Body of pancreas (tissue), 4 donors: ENCODE measurements at places on chromosomes 12 and 14. TPM values are rescaled to one million over a fixed set of nuclear protein-coding genes. Genes with fewer than 3 reads are reported as not detected.

DENND5B gene
- total RNA-seq = 8.8 TPM

BTG1 gene
- total RNA-seq = 53.7 TPM

NFATC4 gene
- 11.9 TPM for total RNA-seq

PRH2 gene
- total RNA-seq = not detected

FAM90A1 gene
- total RNA-seq = 0.26 TPM

SLC35F4 gene
- total RNA-seq = not detected

DEGS2 gene
- 7.3 TPM for total RNA-seq

SDR9C7 gene
- total RNA-seq = not detected

AKAP3 gene
- 8.2 TPM for total RNA-seq

RCOR1 gene
- total RNA-seq = 6.3 TPM

TPH2 gene
- 0.26 TPM for total RNA-seq

BCL2L2 gene
- 73.2 TPM for total RNA-seq

KITLG gene
- 4.9 TPM for total RNA-seq

DNA sequence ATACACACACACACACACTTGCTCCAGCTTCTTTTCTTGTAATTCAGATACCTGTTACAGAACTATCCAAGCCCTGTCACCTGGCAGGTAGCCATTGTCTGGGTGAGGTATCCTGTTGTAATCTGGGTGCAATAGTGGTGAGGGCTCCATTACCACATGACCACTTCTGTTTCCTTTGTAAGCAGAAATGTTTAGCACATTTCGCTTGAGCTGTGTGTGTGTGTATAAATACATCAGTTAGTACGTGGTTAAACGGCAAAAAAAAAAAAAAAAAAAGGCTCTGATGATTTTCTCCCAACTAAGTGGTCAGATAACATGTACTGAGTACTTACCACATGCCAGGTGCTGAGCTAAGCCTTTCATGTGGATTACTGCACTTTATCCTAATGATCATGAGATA, 129.3 kb upstream of the SSTR1 start:
- DNase-seq = peak; percentile 14
- no peaks in the 10 kb centered on the region for H3K27me3 ChIP-seq
- no peak overlapping the region for H3K27ac ChIP-seq
- H3K4me1 ChIP-seq = no peaks in the 10 kb centered on the region

DNA sequence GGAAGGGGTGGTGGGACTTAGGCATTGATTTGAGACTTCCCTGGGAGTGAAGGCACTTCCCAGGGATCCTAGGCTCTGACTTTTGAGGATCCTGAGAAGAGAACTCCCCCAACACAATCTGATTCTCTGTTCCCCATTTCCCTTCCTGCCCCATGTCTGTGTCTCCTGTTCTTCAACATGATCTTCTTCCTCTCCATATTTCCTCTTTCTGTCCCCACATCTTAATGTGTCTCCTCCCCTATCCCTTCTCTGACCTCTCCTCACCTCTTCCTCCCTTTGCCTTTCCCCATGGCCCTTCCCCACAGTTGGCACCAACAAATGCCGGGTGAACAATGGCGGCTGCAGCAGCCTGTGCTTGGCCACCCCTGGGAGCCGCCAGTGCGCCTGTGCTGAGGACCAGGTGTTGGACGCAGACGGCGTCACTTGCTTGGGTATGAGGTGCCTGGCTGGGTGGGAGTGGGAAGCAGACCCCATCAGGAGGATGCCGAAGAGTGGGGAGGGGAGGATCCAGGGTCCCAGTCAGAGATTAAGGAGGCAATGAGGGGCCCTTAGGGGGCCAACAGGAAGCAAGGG, 15.2 kb upstream of the LRP1-AS start:
- H3K4me3 ChIP-seq = no peak overlapping the region
- no peaks in the 10 kb centered on the region for H3K4me1 ChIP-seq
- H3K36me3 ChIP-seq = peaks cover 1% of the 10 kb centered on the region
- H3K27ac ChIP-seq = no peak overlapping the region

DNA sequence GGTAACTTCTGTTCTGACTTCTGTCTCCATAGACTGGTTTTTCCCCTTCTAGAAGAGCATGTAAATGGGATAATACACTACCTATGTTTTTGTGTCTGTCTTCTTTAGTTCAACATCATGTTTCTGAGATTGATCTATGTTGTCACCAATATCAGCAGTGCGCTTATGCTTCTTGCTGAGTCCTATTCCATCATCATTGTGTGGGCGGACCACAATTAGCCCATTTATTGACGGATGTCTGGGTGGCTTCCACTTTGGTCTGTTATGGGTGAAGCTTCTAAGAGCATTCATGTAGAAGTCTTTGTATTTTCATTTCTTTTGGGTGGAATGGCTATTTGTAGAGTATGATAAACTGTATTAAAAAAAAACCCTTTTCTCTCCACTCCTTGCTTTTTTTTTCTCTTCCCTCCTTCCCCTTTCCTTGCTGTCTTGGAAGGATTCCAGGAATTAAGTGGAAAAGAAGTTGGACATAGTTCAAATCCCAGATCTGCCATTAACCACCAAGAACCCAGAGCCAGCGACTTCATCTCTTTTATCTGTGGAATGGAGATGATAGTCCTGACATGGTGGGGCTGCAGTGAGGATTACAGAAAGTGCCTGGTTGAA, 7.0 kb upstream of the SERPINA1 start:
- DNase-seq = no peak
- no peaks in the 10 kb centered on the region for H3K27me3 ChIP-seq
- peaks cover 54% of the 10 kb centered on the region for H3K4me1 ChIP-seq
- H3K27ac ChIP-seq = no peak overlapping the region
- no peak overlapping the region for H3K4me3 ChIP-seq
- H3K36me3 ChIP-seq = no peaks in the 10 kb centered on the region

DNA sequence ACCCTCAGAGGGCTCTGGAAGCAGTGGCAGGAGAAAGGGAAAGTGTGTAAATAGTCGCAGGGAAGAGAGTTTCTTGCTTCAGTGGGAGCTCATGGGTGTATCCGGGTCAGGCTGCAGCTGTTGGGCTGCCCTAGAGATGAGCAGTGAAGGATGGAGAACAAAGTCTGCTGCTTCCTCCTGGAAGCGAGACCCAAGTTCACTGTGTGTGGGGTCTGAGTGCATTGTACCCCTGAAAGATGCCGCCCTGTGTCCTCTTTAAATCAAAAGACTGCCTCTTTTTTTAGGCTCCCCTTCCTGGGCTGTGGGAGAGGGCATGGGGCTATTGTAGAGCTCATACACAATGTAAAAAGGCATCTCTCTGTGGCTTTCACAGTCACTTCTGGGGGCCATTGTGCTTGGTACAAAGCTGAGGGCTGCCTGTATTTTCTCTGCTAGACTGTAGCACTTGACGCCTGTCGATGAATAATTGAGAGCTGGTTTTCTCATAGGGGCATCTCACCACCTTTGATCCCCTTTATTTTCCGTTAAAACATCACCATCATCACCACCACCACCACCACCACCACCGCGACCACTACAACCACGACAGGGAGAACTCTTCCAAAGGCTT, 16.7 kb downstream of the CHST11 start:
- no peak overlapping the region for H3K27ac ChIP-seq
- DNase-seq = no peak
- H3K4me1 ChIP-seq = no peaks in the 10 kb centered on the region
- no peak overlapping the region for H3K4me3 ChIP-seq
- no peaks in the 10 kb centered on the region for H3K36me3 ChIP-seq

GRCh38 chr12:66240096-66240820, 51.2 kb downstream of the IRAK3 start:
- no peak for DNase-seq
- H3K36me3 ChIP-seq = no peaks in the 10 kb centered on the region
- no peak overlapping the region for H3K4me3 ChIP-seq
- H3K4me1 ChIP-seq = no peaks in the 10 kb centered on the region

- no peaks in the 10 kb centered on the region for H3K27me3 ChIP-seq
- peaks cover 18% of the 10 kb centered on the region for H3K36me3 ChIP-seq
- no peak for DNase-seq
- no peak overlapping the region for H3K27ac ChIP-seq
- no peak overlapping the region for H3K4me3 ChIP-seq
Measured at GRCh38 chr12:120457133-120457532, 10.9 kb downstream of the GATC start.

DNA sequence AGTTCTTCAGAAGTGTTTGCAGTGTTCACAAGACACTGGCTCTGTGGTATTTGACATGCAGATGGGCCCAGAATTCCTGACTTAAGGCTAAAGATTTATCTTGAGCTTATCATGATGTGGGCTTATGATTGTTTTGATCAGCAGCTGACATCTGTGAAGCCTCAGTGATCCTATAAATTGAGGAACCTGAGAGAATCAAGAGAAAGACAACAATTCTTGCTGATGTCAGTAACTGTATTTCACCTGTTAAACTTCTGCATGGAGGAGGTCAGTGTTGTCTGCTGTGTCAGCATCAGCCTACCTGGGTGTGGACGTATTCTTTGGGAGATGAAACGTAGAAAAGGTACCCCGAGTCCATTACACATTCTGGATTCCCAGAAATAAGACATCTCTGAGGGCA, 33.3 kb downstream of the TRAF3 start:
- DNase-seq = no peak
- H3K27me3 ChIP-seq = no peaks in the 10 kb centered on the region
- H3K4me3 ChIP-seq = no peak overlapping the region
- H3K27ac ChIP-seq = no peak overlapping the region

- no peak for DNase-seq
- H3K27me3 ChIP-seq = no peaks in the 10 kb centered on the region
- no peak overlapping the region for H3K27ac ChIP-seq
- H3K4me3 ChIP-seq = no peak overlapping the region
- H3K4me1 ChIP-seq = no peaks in the 10 kb centered on the region
- H3K36me3 ChIP-seq = no peaks in the 10 kb centered on the region
Measured at GRCh38 chr14:92368001-92368400, 45.0 kb downstream of the SLC24A4 start.

- H3K27me3 ChIP-seq = no peaks in the 10 kb centered on the region
- H3K4me3 ChIP-seq = no peak overlapping the region
- peak overlapping the region; percentile 22 for H3K27ac ChIP-seq
- DNase-seq = no peak
Measured at GRCh38 chr14:84937016-84937415, 592.9 kb upstream of the FLRT2 start.

DNA sequence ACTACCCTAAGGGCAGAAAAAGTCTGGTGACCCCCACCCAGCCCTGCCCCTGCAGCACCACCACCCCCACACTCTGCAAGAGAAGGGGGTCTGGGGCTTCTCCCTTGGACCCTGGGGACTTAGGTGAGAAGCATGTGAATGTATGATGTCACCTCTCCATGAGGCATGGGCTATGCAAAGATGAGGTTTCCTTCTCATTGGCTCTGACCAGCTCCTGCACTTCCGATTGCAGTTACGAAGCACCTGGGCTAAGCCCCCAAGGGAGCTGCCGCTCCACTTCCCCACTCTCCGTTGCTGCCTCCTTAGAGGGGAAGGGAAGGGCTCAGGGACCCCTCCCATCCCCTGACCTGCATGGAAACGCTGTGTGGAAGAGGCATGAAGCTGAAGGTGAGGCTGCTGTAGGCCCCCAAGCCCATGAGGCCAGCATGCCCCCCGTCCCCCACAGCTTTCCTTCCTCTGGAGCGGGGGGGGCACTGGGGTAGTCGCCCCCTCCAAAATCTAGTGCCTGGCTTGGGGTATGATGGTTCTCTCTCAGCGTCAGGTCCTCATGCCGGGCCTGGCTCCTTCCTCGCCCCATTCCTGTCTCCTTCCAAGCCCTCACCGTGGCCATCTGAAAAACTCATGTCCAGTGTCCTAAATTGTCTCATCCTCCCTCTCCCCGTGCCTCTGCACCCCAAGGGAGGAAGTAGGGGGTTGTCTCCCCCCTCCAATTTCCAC, 5.5 kb upstream of the DDX23 start:
- peaks cover 6% of the 10 kb centered on the region for H3K4me1 ChIP-seq
- DNase-seq = no peak
- H3K27me3 ChIP-seq = no peaks in the 10 kb centered on the region
- H3K27ac ChIP-seq = no peak overlapping the region

DNA sequence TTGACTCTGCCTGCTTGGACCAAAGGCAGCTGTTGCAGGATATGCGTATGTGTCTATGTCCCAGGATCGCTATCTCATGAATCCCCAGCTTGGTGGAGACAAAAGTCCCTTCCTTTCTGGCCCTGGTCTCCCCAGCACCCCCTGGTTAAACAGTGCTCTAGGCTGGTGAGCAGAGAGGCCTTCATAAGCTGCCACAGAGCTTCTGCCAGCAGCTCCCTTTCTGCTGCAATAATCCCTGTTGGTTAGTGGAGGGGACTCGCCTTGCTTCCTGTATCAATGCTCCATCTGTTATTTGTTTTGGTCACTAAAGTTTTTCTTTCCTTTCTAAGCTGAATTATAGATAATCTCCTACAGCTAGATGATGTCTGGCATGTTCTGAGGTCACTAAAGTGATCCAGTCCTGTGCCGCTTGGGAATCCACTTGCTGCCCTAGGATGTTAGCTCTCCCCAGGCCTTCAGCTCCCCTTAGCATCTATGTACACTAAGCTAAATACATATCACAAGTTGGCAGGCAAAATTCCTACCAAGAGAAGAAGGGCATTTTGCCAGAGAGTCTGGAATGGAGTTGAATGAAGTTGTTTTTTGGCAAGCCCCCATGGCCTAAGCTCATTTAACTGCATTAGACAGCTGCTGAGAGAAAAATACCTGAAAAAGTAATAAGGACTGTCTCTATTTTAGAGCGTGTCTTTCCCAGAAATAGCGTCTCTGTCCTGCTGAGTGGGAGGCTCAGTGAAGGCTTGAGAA, 47.8 kb downstream of the RDH12 start:
- no peak for DNase-seq
- no peaks in the 10 kb centered on the region for H3K36me3 ChIP-seq
- H3K4me3 ChIP-seq = no peak overlapping the region
- no peaks in the 10 kb centered on the region for H3K27me3 ChIP-seq

DNA sequence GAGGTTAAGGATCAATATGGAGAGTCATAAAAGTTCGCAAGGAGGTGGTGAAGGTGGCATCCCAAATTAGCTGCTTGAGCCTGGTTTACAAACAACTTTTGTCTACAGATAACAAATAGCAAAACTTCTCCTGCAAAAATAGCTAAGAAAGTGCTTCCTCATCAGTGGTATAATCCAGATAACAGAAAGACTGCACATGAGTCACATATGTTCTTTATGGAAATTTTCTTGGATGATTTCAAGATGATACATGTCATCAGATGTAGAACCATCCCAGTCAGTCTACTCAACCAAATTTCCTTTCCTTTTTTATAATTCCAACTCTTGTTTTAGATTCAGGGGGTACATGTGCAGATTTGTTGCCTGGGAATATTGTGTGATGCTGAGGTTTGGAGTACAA, 133.0 kb downstream of the BTG1 start:
- H3K36me3 ChIP-seq = no peaks in the 10 kb centered on the region
- no peaks in the 10 kb centered on the region for H3K4me1 ChIP-seq

GRCh38 chr14:32724867-32725471, 213.7 kb upstream of the NPAS3 start:
- H3K27ac ChIP-seq = peak overlapping the region; percentile 28
- H3K4me3 ChIP-seq = peak overlapping the region; percentile 4
- no peak for DNase-seq
- no peaks in the 10 kb centered on the region for H3K36me3 ChIP-seq
